HL-60 (cell line): ENCODE measurements at places on chromosomes 7 and 10.

DNA sequence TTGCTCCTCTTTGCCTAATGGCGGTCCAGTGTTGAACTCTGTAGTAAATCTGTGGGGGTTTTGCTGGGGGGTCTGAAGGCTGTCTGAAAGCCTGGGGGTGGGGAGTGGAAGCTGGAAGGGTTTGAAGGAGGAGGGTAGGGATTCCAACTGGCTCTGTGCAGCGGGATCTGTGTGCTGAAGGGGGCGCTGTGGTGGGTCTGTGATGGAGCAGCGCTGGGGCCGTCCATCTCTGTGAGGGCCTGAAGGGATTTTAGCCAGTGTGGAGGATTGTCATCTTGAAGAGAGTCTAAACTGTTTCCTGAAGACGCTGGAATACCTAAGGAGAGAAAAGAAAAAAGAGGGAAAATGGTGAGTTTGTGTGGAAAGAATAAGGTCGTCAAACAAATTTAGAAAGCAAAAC lies 129.2 kb downstream of the STRA8 start:
- DNase-seq: no peak

GRCh38 chr7:144050093-144050492 lies 1.3 kb downstream of the OR2A5 start:
- DNase-seq: no peak

GRCh38 chr7:100566018-100566531 lies 7.6 kb downstream of the SAP25 start:
- no peak for DNase-seq

- DNase-seq: no peak
These were observed 46.9 kb upstream of the SEPTIN7 start for GRCh38 chr7:35753761-35754603.

DNA sequence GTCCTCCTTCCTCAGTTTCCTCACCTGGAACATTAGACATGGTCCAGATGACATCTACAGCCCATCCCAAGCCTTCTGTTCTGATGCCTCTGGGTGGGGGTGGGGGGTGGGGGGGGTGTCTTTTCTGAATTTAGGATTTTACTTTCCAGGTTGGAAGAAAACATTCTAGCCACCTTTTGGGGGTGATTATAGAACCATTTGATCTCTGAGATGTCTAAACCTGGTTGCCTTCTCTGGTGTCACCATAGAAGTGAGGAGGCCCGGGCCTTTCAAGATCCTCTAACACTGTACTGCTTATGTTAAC lies 411.0 kb upstream of the ZMIZ1 start:
- DNase-seq: no peak

GRCh38 chr7:69032848-69033247 lies 565.4 kb upstream of the AUTS2 start:
- no peak for DNase-seq

DNA sequence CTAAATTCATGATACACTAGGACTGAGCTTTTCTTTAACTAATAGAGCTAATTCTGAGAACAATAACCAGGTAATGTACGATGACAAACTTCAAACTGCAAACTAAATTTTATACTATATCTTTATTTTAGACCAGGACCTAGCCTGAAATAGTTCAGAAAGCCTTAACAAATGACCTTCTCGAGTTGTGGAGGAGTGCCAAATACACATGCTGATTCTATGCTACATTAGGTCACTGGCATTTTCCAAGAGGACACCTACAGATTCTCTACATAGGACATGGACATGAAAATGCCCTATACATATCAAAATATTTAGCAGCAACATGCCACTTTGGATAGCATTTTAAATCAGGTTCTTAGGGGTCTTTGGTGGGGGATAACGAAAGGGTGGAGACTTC lies 44.0 kb upstream of the LRRTM3 start:
- DNase-seq: no peak

DNA sequence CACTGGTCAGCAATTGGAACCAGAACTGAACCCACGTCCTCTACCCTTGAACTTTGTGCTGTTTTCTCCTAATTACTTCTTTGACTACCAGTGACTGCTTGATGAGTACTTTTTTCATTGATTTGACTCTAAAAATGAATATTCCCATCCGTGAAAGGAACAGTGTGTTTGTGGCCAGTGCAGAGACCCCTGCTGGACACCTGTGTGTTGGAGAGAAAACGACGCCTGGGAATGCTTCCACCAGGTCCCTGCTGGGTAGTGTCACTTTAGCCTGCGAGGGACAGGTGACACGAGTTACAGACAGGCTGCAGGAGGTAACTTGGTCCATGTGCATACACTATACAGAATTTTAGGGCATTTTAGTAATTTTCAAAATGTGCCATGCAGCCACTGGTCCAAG lies 6.8 kb upstream of the GJD4 start:
- DNase-seq: no peak

- DNase-seq: peak; percentile 23
These were observed 4.3 kb upstream of the ELFN1 start for GRCh38 chr7:1665549-1666316.
